Activated naive CD4-positive, alpha-beta T cell treated with anti-CD3 and anti-CD28 coated beads, Interleukin-2, amount 10 ng/mL, durations not matched to agents 7 days and 5 days (primary cell): ENCODE measurements at places on chromosomes 6 and 20.

GRCh38 chr20:58389324-58389967, 417 bp downstream of the VAPB start:
- no peak for DNase-seq

GRCh38 chr6:169618526-169619490, 83.0 kb downstream of the WDR27 start:
- no peak for DNase-seq

DNA sequence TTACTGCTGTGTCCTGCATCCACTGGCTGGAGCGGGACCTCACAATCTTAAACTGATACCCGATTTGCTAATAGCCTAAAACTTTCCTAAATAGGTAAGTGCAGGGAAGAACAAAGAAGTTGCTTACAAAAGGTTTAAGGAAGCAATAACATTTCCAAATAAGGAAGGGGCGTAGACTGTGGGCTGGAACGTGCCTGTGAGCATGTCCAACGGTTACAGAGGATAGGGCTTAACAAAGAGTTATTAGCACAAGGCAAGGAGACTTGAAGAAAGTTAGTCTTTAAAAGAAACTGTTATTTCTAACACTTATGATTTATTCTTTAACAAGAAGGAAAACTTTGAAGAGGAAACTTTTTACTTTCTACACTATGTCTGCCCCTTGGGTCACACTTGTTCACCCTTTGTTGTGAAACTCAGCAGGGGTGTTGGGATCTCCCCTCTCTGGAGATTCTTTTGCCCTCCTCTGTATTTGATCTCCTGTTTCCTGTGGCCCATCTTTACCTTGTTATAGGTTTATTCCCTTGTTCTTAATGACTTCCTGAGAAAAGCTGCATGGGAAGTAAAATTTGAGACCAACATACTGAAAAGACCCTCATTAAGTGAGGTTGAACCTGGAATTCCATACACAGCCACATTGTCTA, 28.7 kb downstream of the KAT14 start:
- no peak for DNase-seq

GRCh38 chr20:57650266-57650665, 30.0 kb upstream of the ZBP1 start:
- DNase-seq: no peak

DNA sequence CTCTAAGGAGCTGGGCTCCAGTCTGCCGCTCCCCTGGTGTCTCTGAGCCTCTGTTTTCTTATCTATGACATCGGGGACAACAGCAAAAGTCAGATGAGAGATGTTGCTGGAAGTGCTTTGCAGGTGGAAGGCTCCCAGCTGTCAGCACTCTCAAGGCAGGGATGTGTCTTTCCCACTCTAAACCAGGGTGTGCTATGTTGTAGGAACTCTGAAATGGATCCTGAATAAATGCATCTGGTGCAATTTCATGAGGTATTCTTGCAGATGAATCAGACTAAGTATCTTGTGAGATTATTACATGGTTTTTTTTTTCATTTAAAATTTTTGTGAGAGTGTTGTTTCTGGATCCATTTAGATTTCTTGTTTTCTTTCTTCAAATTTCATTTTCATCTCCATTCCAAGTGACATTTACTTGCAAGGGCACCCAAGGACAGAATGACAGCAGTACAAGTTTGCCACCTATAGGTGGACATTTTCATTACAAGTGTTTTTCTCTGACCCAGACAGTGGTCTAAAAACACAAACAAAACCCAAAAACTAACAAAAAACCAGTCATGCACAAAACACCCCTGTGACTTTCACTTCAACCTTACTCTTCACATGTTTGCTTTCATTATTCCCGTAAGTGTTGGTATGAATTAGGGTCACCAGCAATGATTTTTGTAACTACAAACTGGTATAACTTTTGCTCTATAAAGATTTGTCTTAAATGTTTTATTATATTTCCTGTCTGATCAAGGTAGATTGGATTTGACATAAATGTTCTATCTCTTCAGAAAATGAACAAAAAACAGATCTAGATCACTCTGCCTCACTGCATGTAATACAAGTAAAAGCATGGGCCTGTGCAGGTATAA, 14.7 kb upstream of the SIM1 start:
- DNase-seq: no peak

GRCh38 chr6:21151119-21151518, 442.4 kb upstream of the SOX4 start:
- DNase-seq: no peak

GRCh38 chr6:28922821-28923317, 916 bp downstream of the TRIM27 start:
- DNase-seq: peak; percentile 61

DNA sequence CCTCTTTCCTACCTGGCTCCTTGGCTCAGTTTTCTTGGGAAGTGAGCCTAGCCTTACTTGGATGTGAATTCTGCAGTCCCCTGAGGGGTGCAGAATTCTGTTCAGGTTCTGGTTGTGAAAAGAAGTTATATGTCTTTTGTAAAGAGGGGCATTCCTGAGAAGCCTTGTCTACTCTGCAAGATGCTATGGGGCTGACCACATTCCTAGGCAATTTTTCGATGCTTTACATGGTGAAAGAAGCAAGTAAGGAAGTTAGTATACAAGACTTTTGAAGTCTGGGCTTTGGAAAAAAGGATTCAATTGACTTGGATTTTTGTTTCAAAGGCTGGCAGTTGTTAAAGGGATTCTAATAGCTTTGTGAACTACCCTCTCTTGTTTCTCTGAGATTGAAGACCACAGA, 167.9 kb upstream of the STMND1 start:
- no peak for DNase-seq

DNA sequence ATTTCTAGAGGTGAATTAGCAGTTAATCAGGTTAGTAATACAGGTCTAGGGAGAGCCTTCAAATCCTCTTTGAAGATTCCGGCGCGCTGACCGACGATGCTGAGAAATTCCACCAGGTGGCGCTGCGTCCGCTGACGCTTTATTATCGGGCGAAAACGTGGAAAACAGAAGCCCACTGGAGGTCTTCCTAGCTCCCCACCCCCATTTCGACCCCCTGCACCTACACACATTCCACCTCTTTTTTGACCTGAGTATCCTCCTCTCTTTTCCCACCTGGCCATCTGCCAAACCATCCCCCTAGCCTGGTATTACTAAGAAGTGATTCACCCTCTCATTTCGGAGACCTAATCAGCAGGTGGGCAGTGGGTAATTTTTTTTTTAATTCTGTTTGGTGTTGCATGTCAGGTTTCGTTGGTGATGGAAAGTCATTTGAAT, 65.4 kb upstream of the RIN2 start:
- DNase-seq: peak; percentile 55

DNA sequence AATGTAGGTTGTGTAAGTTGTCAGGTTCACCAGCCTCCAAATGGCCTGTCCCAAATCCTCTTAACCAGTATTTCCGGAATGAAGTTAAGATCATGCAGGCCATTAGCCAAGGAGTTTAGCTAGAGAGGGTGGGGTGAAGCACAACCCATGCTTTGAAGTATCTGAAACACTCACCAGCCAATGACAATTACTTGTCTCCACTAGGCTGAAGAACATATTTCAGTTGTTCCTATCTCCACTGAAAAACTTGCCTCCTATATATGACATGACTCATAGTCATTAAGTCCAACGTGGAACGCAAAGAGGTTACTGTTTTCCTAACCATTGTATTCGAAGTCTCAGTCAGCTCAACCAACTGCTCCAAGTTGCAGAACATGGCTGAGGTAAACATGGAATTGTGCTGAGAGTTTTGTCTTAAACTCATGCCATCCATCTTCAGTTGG, 37.4 kb upstream of the TNFAIP3 start:
- no peak for DNase-seq

- DNase-seq: no peak
Observed at GRCh38 chr20:24148372-24148771, 159.8 kb upstream of the GGTLC1 start.

- DNase-seq: no peak
Observed at GRCh38 chr20:53294804-53295203, 298.8 kb downstream of the ZNF217 start.

DNA sequence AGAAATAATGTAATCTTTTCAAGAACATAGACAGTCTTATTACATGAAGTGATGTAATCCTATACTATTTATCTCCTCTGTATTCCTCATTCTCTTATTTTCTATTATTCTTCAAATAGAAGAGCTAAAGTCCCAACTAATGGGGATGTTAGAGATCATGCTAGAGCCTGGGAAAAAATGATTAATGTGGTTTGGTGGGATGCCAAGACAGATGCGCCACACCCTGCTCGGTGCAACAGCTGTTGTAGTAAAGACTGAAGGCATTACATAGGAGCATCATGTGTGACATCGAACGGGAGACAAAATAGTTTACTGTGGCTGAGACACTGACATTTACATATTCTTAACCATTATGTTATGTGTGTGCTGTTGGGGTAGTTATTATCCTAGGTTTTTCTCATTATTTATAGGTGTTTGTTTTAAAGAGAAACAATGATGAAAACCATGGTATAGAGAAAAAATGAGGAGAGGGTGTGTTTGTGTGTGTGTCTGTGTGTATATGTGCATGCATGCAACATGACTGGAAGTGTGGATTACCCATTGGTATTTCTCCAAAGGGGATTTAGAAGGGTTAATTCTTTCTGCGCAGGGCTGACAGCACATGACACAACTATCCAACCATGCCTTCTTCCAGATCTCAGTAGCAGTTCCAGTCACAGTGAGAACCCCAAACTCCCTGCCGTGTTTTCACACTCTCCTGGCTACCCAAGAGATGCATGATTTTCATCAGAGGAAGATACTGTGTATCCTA, 155.3 kb downstream of the EYA4 start:
- no peak for DNase-seq

DNA sequence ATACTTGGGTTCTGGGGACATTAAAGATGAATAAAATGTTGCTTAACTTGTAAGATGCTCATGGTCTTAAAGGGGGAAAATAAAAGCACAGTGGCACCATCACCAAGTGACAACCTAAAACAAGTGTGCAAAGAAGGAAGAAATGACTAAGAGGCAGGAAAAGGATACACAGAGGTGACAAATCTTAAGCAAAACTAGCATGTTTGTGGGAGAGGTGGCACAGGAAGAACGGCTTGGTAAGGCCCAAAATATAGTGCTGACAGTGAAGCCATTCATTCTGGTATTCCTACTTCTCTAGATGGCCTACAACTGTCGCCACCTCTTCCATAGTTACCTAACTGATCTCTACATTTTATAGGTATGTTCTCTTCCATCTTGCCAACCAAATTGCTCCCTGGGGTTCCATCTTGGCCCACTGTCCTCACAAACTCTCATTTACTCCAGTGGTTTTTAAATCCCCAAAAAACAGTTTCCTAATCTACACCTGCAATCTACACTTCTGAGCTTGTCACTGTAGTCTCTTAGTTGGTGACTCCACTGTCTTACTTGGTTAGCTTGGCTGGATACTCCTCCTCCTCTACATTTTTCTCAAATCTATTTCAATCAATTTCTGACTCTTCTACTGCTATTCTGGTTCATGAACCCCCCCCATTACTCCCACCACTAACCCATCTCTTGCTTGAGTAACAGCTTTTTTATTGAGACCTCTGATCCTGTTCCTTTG, 33.5 kb downstream of the FAM8A1 start:
- DNase-seq: no peak

- DNase-seq: no peak
Observed at GRCh38 chr6:109718991-109719390, 27.9 kb downstream of the FIG4 start.

- DNase-seq: no peak
Observed at GRCh38 chr6:53130569-53131290, 17.9 kb downstream of the GCM1 start.

DNA sequence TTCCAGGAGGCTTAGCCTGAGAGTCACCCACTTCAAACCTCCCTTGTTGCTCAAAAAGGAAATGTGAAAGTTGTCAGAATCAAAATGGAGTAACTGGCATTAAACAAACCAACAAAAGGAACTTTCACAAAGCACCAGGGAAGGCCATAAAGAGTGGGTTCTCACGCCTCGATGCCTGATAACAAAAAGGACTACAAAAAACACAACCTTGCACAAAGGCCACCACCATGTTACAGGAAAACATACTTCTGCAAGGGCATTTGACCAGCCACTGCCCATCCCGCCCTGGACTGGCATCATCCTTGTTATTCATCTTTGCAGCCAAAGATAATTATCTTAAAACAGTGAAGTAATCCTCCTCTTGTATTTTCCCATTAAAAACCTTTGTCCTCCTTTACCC, 34.8 kb downstream of the RNASET2 start:
- DNase-seq: no peak

GRCh38 chr6:13261464-13261994, 66.8 kb downstream of the TBC1D7 start:
- peak; percentile 43 for DNase-seq

GRCh38 chr20:52619101-52619500, 353.1 kb upstream of the TSHZ2 start:
- DNase-seq: no peak

GRCh38 chr20:33031531-33031930, at the start of gene BPIFB6:
TSS of gene BPIFB6 (plus strand) at chr20:33031648. CDS start at chr20:33031648, 0 bp downstream.
- DNase-seq: no peak

GRCh38 chr20:42319252-42320013, 701.3 kb upstream of the CHD6 start:
- DNase-seq: no peak

GRCh38 chr6:23537828-23538227, 588.2 kb upstream of the NRSN1 start:
- no peak for DNase-seq

- DNase-seq: no peak
Observed at GRCh38 chr20:9130521-9130920, 61.6 kb downstream of the PLCB4 start.

DNA sequence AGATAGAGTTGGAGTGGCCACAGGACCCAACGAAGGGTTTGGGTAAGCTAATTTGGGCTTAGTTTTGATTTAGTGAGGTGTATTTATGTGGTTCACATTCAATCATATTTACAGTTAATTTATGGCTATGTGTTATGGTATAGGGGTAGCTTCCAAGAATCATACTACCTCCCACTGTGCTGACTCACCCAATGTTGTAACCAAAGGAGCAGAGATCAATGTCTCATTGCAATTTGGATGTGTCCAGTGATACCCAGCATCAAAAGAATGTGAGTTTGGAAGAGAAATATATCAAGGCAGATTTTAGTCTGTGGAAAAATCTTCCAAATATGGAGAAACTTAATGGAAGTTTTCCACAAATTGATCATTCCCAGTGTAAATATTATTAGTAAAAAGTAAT, 25.3 kb upstream of the SMIM8 start:
- DNase-seq: no peak

DNA sequence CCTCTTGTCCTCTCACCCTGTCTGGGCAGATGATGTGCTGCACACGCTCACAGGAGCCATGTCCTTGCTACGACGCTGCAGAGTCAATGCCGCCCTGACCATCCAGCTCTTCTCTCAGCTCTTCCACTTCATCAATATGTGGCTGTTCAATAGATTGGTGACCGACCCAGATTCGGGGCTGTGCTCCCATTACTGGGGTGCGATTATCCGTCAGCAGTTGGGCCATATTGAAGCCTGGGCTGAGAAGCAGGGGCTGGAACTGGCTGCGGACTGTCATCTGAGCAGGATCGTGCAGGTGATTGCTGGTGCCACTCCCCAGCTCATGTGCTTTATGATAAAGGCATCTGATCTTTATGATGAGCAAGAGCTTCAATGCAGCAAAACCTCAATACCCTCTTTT, 82.3 kb upstream of the KIF25 start:
- DNase-seq: no peak

GRCh38 chr6:84263557-84263956, 36.1 kb upstream of the CEP162 start:
- DNase-seq: no peak

GRCh38 chr6:95087394-95088097, 489.8 kb upstream of the MANEA start:
- no peak for DNase-seq

GRCh38 chr20:32819992-32820697, 391 bp downstream of the MAPRE1 start:
- peak; percentile 89 for DNase-seq
